ENCODE measurements at places on chromosomes 16 and 17.
A peak's percentile ranks its signal among the peaks of the same experiment; 100 is the strongest.

DNA sequence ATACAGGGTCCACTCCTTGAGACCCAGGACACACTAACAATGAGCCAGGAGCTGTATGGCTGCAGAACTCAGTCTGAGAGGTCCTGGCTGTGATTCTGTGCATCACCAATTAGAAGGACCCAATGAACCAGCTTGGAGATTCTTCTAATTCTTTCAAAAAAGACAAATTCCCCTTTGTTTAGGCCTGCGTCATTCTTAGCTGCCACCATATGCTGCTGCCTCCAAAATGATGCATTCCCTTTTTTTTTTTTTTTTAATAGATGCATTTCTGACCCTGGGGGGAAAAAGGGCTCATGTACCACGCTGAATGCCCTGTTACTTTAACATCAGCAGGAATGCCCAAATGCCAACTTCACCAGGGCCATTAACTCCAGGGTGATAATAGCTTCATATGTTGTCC lies 28.5 kb downstream of the EMP2 start:
- H3K27ac ChIP-seq, result no peak overlapping the region
- no peak overlapping the region for H3K4me3 ChIP-seq
- DNase-seq, result no peak
- H3K36me3 ChIP-seq, result peaks cover 34% of the 10 kb centered on the region

DNA sequence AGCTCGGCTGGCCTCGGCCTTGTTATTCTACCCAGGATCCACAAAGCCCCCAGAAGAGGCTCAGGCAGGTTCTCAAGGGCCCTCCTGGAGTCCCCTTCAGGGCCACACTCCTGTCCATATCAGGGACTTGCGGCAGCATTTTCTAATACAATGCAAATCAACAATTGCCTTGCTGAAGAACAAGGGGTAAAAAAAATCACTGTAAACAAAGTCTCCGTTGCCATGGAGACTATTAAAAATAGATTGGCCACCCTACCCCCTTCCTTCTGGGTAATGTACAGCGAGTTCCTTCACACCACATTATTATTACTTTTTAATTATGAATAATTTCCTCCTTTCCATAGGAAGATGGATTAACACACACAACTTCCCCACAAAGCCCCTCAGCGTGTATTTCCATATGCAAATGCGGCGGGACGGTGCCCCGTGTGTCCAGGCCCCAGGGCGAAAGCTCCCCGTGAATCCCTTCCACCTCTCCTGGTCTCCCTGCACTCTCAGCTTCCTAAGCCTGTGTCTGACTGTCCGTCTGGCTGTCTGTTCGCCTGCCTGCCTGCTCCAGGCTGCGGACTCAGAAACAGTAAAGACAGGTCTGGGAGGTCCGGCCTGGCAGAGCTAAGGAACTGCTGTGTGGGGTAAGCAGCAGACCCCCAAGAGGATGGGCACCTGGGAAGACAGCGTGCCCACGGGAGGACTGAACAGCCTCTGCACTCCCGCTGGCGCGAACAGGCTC lies 196.6 kb downstream of the RBFOX3 start:
- H3K4me3 ChIP-seq, result no peak overlapping the region
- no peak for DNase-seq
- peaks cover 13% of the 10 kb centered on the region for H3K27me3 ChIP-seq
- no peak overlapping the region for H3K27ac ChIP-seq

- H3K27ac ChIP-seq, result peak overlapping the region; percentile 92
- DNase-seq, result peak; percentile 78
- H3K4me3 ChIP-seq, result peak overlapping the region; percentile 89
Observed at GRCh38 chr16:31460582-31461002, 1.3 kb downstream of the ARMC5 start.

GRCh38 chr17:73508057-73508930 lies 136.0 kb downstream of the SDK2 start:
- no peak overlapping the region for H3K27ac ChIP-seq
- H3K4me3 ChIP-seq, result no peak overlapping the region
- DNase-seq, result no peak
- H3K36me3 ChIP-seq, result no peaks in the 10 kb centered on the region

GRCh38 chr16:67451704-67452435 lies 20.9 kb downstream of the HSD11B2 start:
- no peak overlapping the region for H3K27ac ChIP-seq
- no peaks in the 10 kb centered on the region for H3K27me3 ChIP-seq
- peaks cover 15% of the 10 kb centered on the region for H3K4me1 ChIP-seq
- H3K36me3 ChIP-seq, result no peaks in the 10 kb centered on the region
- no peak for DNase-seq

DNA sequence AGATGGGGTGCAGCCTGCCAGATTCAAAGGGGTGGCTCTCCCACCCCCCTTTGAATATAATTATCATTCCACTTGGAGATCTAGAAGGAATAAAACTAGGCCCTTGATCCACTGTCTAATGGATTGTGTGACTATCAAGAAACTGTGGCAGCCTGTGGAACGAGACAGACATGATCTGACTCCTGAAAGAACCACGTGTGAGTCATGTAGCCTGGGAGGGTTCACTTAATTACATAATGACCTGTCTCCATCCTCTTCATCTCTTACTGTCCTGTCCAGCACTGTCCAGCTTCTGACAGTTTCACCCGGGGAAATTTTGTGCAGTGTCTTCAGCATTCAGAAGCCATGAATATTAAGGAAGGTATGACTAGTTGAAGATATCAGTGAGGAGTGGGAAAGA lies 43.3 kb upstream of the CDH13 start:
- H3K27me3 ChIP-seq, result no peaks in the 10 kb centered on the region
- H3K27ac ChIP-seq, result no peak overlapping the region
- H3K4me1 ChIP-seq, result peaks cover 53% of the 10 kb centered on the region
- no peaks in the 10 kb centered on the region for H3K36me3 ChIP-seq

GRCh38 chr17:50909765-50910605 lies 43.8 kb upstream of the TOB1 start:
- H3K27ac ChIP-seq, result no peak overlapping the region
- DNase-seq, result no peak
- peaks cover 6% of the 10 kb centered on the region for H3K27me3 ChIP-seq

DNA sequence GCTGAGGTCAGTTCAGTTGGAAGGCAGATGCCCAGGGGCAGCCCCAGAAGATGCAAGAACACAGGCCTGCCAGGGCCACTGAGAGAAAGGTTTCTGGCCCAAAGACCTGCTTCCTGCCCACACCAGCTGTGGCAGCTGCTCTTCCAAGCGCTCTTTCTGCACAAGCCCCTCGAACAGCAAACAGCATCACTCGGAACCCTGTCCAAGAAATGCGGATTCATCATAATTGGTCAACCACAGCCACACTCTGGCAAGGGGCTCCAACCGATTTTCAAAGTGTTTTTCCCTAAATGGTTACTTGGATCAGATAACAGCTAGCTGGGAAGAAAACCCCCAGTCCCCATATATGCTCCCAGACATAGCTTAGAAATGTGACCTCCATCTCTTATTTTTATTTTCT lies 71.1 kb upstream of the DNAH17 start:
- no peak for DNase-seq
- peaks cover 50% of the 10 kb centered on the region for H3K27me3 ChIP-seq
- H3K4me3 ChIP-seq, result no peak overlapping the region
- no peak overlapping the region for H3K27ac ChIP-seq
- no peaks in the 10 kb centered on the region for H3K36me3 ChIP-seq

GRCh38 chr17:82547981-82548380 lies 28.4 kb downstream of the FOXK2 start:
- peaks cover 29% of the 10 kb centered on the region for H3K4me1 ChIP-seq
- H3K4me3 ChIP-seq, result no peak overlapping the region
- no peaks in the 10 kb centered on the region for H3K27me3 ChIP-seq
- H3K27ac ChIP-seq, result no peak overlapping the region
- DNase-seq, result no peak
- no peaks in the 10 kb centered on the region for H3K36me3 ChIP-seq

DNA sequence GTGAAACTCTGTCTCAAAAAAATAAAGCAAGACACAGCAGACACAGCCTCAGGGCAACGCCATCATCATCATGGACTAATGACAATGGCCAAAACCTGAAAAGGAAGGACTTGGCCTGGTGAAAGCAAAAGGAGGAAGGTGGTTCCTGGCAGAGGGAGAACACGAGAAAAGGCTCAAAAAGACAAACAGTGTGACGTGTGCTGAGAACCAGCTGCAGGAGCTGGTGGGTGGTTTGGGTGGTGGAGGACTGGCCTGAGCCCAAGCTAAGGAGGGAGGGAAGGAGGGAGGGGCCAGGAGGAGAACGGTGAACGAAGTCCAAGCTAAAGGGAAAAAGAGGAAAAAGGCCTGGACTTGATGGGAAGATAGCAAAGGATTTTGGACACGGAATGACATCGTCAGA lies 85.1 kb downstream of the SLC39A11 start:
- peaks cover 16% of the 10 kb centered on the region for H3K4me1 ChIP-seq
- no peak overlapping the region for H3K27ac ChIP-seq
- no peak overlapping the region for H3K4me3 ChIP-seq
- H3K36me3 ChIP-seq, result no peaks in the 10 kb centered on the region
- no peaks in the 10 kb centered on the region for H3K27me3 ChIP-seq
